NCI-H82 (cell line): ENCODE measurements at places on chromosomes 6 and 20.

DNA sequence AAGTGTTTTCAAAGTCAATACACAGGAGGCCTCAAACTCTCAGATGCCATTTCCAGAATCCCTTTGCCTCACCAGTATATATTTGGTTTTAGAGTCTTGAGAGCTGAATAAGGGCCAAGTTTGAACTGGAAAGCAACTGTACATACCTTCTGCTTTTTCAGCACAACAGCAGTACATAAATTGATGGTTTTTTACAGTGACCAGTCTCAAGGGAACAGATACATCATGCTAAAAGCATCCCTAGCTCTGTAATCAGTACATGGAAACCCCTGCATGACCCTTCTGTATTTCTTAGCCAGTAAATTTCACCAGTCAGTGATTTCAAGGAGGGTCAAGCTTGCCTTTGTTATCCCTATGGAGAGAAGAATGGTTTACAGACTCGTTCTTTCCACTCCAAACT, 40.6 kb upstream of the ECHDC1 start:
- no peak for DNase-seq

DNA sequence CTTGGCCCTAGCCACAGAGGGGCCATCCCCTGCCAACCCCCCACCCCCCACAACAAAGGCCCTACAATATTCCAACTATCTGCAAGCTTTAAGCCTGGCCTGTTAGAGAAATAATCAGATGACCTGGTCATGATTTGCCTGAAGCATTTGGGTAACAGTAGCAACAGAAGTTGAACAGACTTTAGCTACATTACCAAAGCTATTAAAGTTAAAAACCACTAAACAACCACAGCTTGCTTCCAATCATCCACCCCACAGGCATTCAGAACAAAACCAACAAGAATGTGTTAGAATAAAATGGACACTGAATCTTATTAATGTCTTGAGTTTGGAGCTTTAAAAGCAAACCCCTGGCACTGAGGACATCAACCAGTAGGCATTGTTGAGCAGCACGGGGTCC, 250.9 kb downstream of the LRFN2 start:
- no peak for DNase-seq

DNA sequence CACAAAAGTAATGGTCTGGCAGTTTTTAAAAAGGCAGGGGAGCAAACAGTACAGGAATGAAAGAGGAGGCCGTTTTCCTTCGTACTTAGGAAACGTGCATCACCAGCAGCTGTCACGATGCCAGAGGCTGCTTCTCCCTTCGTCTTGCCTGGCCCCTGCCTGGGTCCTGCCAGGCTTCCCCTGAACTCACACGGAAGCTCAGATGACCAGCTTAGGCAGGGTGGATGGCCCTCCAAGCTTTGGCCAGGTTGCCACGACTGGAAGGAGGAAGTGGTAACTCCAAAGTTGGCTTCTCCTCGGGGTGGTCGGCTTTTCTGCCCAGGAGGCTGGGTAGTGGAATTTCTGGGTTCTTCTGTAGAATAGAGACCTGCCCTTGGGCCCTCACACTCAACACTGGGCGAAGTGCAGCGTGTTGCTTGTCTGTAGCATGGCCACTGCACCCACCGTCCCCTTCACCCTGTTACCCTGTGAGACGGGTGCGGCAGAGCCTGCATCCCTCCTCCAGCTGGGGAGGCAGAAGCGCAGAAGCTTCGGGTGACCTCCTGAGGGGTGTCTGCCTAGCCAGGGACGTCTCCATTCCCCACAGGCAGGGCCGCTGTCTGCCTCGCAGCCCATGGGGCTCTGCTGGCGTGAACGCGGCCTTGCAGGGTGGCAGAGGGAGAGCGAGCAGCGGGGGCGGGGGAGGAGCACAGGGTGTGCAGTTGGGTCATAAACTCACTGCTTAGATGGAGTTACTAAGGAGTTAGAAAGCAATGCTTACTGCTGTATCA, 18.4 kb upstream of the RBM38 start:
- no peak for DNase-seq

DNA sequence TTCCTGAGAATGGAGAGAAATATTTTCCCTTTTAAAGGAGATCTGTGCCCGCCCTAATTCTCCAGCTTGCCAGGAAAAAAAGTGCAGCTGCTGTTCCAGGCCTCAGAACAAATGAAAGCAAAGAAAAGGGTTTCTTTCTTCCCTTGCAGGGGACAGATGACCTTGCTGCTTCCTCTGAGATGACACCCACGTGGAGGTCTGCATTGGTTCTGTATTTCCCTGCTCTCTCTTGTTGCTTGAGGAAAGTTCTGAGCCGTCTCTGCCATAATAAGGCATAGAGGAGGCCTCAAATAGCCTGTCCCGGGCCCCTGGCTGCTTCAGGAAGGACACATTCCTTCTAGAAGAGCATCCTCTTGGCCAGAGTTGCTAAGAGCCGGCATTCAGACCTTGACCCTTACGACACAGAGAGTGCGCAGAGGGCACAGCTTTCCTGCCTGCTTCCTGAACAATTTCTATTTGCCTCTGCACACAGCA, 501.8 kb upstream of the SULF2 start:
- DNase-seq, result no peak

GRCh38 chr6:143555071-143555492, 43.6 kb upstream of the FUCA2 start:
- no peak for DNase-seq

DNA sequence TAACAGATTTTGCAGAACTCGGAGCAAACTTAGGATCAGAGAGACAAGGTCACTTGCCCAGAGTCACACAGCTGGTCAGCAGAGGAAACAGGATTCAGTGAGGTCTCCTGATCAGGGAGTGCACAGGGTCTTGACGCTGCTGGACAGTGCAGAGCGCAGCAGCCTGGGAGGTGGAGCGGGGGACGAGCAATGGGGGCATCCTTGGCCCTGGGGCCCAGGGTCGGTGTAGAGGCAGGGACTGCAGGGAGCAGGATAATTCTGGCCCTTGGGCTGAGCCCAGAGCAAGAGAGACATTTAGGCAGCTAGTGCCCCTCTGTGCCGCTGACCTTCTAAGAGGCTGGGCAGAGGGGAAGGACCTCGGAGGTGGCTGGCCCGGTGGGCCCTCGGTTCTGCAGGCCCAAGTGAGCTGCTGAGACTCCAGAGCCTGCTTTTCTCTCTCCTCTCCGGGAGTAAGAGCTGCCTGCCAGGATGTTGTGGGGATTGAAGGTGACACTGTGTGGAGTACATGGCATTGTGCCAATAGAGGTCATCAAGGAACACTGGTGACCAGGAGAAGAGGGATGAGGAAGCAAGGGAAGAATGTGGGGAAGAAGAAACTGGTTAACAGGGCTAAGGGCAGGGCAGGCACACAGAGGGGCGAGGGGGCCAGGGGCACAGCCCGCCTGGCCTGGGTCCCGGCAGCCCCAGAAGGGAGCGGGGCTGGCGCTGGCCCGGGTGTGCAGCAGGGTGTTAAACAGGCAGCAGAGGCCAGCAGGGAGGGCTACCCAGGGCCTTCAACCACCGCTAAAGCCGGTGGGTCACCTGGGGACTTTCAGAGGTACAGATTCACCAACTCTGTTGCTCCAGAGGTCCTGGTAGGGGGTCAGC, 122.0 kb downstream of the AGPAT4 start:
- no peak for DNase-seq
